ENCODE measurements at places on chromosomes 5 and 9.

DNA sequence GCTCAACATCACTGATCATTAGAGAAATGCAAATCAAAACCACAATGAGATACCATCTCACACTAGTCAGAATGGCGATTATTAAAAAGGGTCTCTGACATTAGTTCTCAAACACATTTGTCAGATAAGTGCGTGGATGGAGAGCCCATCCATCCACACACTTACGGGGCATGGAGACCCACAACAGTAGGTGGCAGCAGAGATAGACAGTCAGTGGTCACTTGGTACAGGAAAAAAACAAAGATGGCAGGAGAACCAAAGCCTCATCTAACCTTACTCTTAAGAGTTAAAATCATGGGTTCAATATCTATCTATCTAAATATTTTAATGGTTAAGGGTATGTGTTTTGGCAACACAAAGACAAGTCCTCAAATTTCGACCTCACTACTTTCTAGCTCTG lies 1378.7 kb upstream of the C9orf72 start:
- DNase-seq, result no peak

- no peak for DNase-seq
Observed at GRCh38 chr5:79802406-79802805, 112.8 kb downstream of the CMYA5 start.

DNA sequence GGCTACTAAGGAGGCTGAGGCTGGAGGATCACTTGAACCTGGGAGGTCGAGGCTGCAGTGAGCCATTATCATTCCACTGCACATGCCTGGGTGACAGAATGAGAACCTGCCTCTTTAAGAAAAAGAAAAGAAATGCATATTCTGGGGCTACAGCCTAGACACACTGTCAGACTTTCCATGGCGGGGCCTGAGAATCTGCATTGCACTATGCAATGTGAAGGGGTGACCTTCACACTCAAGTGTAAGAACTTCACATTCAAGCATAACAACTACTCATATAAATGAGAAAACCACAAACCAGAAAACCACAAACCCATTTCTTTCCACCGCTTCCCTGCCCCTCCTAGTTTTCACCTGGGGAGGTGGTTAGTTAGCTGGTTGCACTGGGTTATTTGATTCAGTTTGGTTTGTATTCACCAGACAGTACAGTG lies 18.0 kb upstream of the FBP2 start:
- no peak for DNase-seq

- no peak for DNase-seq
Observed at GRCh38 chr9:32347571-32347970, 36.9 kb upstream of the ACO1 start.

DNA sequence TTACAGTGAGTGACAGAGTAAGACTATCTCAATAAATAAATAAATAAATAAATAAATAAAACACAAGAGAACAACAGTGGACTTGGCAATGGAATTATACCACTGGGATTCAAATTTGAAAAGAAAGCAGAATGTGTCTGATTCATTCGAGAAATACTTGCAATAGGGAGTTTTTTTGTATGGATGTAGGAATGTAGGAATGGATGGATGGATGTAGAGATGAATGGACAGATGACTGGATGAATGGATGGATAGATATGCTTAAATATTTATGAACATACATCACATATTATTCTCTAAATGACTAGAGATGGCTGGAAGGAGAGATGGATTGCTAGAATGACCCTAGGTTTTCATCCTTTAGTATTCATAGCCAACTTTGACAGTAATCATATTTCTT lies 22.0 kb upstream of the CEMIP2 start:
- DNase-seq, result no peak

GRCh38 chr9:19465586-19466279 lies 56.9 kb downstream of the ACER2 start:
- no peak for DNase-seq

All from activated CD8-positive, alpha-beta memory T cell treated with anti-CD3 and anti-CD28 coated beads for 4 hours (primary cell).